ENCODE measurements at places on chromosomes 6 and 20.

DNA sequence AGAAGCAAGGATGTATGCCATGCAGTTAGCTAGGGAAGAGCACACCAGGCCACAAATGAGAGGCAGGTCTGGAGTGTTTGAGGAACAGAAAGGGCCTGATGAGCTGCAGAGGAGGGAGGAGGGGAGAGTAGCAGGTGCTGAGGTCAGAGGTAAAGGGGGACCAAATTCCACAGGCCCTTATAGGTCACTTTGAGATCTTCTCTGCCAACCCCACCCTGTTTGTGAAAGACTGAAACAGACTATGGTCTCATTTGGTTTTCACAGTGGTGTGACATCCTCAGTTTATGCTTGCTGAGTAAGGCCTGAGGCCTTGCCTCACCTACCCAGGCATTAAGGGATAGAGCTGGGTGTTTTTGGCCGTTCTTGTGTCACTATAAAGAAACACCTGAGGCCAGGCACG lies 187.7 kb upstream of the MYLIP start:
- DNase-seq: no peak

GRCh38 chr6:105936972-105937371 lies 149.2 kb upstream of the PRDM1 start:
- DNase-seq: no peak

DNA sequence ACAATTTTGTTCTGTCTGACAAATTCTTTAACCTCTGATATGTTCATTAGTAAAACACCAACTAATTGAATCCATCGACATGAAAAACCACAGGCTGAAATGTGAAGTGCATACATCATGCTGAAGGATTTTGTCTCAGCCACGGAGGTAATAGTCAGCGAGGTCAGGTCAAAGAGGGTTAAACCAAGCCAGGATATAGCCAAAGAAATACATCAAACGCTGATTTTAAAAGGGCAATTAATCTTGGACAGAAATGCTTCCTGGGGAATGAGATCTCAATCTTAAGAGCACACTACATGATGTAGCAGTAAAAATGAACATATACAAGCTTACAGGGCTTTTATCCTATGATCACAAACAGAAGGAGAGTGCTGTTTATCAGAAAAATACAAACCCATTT lies 106.7 kb downstream of the PRDM1 start:
- DNase-seq: peak; percentile 26

- DNase-seq: peak; percentile 66
Observed at GRCh38 chr6:89970609-89971337, 76.5 kb downstream of the GJA10 start.

- DNase-seq: peak; percentile 28
Observed at GRCh38 chr20:48098099-48098498, 312.8 kb upstream of the SULF2 start.

- DNase-seq: no peak
Observed at GRCh38 chr20:58576603-58576970, 61.4 kb upstream of the APCDD1L start.

- DNase-seq: no peak
Observed at GRCh38 chr6:153539602-153540001, 408.5 kb upstream of the RGS17 start.

GRCh38 chr20:55103188-55103587 lies 627.8 kb downstream of the DOK5 start:
- DNase-seq: no peak

DNA sequence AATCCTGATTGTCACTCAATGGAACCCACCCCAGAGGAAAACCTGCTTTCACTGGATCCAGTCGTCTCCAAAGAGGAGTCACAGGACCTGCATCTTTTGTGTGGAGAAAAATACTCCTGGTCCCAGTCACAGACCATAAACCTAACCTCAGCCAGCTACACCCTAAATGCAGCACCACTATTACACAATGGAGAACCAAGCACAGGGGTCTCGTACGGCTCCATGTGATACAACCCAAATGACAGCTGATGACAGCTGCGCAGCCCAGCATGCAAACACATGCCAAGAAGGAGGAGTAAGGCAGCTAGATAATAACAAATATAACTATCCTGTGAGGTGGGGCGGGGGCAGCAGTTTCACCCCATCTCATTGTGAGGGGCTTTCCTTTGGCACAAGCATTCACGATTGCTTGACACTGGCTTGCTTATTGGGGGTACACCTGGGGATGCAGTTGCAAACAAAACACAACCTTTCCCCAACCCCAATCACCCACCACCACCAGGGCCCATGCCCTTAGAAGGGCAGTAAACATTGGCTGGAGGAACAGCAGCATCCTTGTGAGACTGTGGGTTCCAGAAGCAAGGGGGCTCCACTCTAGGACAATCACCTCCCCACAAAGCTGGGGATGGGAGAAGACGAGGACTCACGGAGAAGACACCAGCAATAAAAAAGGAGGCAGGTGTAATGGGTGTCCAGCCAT lies 51.5 kb downstream of the TRERF1 start:
- DNase-seq: no peak

DNA sequence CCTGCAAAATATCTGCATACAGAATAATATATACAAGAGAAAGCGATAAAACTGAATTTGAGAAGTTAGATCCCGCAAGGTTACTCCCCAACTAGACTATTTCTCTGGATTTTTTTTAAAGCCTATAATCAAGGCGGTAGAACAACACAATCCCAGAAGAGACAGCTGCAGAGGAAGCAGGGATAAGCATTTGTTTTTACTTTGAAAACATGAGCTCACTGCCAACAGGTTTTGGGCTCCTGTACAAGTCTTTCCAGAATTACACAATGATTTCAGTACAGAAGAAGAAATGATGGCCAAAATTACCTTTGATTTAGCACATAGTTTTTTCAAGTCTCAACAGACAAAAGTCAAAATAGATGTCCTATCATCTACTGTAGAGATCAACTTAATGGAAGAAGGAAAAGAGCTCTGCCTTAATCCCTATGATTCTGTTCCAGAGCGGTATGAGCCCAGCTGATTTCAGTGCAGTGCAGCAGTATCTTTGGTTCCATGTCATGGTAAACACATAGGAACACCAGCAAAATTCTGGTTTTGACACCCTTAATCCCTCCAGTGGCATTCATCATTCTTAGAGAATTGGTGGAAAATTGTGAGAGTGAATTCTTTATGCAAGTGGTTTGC lies 304.3 kb downstream of the HDGFL1 start:
- no peak for DNase-seq

DNA sequence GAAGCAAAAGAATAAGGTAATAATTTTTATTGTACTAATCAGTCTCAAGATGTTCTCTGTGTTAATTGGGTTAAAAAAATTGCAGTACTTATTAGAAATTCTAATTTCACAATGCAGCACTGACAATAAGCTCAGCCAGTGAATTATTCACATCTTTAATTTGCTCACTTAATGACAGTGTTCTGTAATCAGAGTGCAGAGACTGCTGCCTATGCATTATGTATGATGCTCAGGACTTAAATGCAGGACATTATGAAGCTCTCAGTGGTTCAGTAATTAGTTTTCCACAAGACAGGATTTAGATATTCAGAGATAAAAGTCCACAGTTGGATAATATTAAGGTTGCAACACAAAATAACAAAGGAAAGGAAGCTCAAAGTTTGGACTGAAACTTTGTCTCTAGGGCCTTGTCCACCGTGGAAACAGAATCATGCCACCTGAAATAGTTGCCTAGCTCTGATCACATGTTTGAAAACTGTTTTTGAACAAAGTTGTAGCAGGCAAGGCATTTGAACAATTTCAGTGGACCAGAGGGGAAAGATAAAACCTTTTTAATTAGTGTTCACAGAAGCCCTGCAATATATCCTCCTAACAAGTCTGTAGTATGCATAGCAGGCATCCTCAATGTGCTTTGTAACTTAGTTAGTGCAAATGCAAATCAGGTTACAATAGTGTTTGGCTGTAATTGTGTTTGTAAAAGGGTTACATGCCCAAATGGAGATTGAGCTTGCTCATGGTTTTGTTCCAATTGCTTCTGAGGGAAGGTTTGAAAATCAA lies 23.7 kb upstream of the MMS22L start:
- no peak for DNase-seq

GRCh38 chr20:23167431-23167830 lies 81.3 kb upstream of the CD93 start:
- DNase-seq: no peak

- DNase-seq: no peak
Observed at GRCh38 chr6:111989743-111990142, 64.2 kb upstream of the CCN6 start.

DNA sequence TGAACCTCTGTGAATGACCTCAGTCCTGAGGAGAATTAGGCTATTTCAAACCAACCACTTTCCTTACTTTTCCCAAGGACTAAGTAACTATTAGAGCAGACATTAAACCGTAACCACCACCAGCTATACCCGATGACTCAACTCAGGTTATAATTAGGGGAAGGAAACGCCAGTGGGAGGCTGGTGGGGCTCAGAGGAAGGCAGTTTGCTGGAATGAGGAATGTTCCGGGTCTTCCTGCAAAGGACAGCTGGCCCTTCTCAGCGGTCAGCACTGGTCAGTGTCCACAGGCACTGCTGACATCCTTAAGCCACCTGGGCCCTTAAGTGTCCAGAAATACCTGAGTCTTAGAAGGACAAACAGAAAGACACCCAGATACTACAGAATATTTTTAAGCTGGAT lies 515.2 kb downstream of the MAFB start:
- DNase-seq: no peak

DNA sequence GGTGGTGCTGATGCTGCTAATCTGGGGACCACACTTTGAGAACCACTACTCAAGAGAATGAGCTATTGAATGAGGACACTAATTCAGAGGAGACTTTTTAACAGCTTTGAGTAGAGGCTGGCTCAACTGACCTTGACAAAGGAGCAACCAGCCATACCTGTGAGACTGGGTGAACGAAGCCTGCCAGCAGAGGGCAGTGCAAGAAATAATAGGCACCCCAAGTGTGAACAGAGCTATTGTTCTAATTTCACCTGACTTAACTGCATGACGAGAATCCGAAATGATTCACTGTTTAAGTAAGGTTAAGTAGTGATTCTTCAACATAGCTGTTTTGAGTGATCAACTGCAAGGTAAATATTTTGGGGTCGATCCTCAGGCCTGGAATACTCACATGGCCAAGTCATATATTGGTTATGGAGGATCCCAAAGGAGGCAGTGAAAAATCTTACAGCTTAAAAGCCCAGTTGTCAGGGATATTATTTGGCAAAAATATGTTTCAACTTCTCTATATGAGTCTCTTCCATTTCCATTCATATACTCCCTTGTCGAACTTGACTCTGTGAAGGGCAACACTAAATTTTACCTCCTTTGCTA lies 550.5 kb upstream of the MARCKS start:
- peak; percentile 52 for DNase-seq

GRCh38 chr20:3353646-3354045 lies 53.8 kb downstream of the DNAAF9 start:
- DNase-seq: no peak

DNA sequence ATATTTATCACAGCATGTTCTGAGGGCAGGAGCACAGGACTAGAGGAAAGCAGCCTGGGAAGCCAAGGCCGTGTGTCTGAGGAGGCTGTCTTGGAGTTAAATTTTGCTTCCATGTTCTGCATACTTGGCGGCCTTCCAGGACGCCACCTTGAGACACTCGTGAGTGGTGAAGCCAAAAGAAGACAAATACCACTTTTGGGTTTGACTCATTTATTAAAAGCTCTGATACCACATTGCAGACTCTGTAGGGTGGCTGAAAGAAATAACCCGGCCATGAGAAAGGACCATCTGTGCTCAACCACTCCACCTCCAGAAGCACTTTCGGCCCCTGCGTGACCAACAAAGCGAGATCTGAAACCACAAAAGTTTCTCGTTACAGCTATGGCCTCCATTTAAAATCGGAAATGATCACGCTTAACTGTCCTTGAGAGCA lies 120.0 kb downstream of the TMEM242 start:
- no peak for DNase-seq

DNA sequence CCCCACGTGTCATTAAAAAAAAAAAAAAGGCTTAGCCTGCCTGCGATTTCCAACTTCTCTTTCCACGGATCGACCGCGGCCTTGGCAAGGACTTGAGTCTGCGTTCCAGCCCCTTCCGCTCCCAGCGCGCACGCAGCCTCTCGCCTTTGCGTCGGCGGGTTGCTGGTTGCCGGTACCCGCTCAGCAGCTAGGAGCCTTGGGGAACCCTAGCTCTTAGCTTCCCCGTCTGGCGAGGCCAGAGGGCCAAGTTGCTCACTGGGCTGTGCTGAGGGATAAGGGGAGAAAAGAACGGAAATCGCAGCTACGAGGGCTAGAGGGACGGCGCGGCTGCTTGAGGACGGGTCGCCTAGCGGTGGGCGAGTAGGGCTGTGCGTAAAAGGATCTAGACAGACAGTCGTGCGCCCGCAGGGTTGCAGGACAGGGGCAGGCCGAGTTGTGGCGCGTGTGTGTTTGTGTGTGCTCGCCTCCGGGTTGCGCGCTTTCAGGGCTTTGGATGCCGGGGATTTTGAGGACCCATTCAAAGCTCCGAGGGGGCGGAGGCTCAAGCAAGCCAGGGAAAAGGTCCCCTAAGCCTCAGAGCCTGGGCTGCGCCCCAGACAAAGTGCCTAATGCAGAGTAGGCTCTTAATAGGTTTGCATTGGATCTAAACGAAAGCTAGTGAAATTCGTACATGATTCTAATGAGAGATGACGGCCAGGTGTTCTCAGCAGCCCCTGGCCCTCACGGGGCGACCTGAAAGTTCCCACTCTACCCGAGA lies 40.5 kb upstream of the OSTM1 start:
- DNase-seq: no peak

DNA sequence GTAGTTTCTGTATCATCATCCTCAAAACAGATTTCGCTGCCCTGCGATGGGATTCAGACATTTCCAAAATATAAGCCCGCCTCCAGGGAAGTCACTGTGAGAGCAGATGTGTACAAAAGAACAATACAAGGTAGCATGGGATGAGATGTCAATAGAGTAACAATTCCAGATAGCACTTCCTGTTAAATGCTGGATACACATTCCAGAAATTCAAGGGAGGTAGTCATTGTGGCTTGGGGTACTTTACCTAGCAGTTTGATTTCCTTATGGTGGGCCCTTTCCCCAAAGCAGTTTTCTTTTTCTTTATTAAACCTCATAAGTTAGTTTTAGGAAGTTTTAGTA lies 2.5 kb downstream of the RNF217 start:
- no peak for DNase-seq

DNA sequence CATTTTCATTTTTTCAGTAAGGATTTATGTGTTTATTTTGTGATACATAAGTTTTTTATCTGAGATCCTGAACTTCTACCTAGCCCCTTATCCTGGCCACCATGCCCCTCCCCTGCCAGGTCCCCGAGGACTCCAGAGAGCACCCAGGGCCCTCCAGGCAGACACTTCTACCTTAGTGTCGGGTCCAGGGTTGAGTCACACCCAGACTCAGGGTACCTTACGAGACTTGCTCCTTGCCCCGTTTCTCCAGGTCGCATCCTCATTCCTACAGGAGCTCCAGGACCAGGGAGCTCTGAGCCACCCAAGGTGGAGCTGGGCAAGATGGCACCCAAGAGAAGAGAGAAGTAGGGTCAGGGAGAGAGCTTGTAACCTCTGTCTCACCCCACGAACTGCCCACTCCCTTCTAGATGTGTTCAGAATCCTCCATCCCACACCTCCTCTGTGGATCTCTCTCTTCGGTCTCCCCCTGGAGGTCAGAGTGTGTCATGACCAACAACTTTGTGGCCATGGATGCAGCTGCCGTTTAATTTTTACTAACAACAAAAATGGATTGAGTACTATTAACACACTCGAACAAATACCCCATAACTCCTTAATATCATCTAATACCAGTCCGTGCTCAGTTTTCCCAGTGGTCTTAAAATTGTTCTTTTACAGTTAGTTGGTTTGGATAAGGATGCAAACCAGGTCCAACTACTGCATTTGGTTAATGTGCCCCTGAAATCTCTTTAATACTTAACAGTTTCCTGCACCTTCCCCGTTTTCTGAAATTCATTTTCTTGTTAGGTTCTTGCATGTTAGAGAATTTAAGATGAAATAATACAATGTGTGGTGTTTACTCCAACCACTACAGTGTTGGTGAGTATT lies 130.6 kb upstream of the INSM1 start:
- peak; percentile 73 for DNase-seq

Measured in HEK293T (cell line).